Suppressor macrophage (primary cell): ENCODE measurements at places on chromosomes 6 and 20.

DNA sequence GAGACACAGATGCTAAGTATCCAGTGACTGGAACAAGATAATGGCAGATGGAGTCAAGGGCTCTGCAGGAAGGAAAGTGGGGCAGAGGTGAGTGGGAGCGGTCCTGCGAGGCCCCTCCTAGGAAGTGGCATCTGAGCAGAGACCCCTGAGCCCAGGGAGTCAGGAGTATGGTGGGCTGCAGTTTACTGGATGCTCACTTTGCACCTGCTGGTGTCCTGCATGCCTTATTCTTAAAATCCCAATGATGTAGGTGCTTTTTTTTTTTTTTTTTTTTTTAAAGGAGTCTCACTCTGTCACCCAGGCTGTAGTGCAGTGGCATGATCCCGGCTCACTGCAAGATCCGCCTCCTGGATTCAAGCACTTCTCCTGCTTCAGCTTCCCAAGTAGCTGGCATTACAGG, 5.6 kb downstream of the CEBPB start:
- no peak for DNase-seq

DNA sequence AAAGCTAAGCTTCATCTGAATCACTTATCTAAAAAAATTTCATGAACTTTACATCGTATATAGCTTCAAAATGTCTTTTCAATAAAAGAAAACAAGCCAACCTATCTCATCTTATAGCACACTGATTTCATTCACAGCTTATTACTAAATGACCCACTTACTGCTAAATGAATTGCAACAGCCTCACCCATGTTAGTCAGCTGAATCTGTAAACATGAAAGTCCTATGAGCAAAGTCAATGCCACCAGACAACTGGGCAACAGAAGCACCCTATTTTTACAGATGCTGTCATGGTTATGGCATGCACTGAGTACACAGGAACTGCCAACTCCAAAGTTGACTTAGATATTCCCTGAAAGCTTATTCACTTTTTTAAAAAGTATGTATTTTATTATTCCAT, 41.2 kb upstream of the DST start:
- peak; percentile 24 for DNase-seq

- DNase-seq, result peak; percentile 81
These were observed 25.6 kb downstream of the WRNIP1 start for GRCh38 chr6:2790588-2791449.

DNA sequence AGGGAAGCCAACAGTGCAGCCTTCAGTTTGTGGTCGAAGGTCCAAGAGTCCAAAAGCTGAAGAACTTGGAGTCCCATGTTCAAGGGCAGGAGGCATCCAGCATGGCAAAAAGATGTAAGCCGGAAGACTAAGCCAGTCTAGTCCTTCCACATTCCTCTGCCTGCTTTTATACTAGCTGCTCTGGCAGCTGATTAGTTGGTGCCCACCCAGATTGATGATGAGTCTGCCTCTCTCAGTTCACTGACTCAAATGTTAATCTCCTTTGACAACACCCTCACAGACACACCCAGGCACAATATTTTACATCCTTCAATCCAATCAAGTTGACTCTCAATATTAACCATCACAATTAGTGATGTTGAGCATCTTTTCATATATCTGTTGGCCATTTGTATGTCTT, 23.1 kb upstream of the PHIP start:
- no peak for DNase-seq

GRCh38 chr6:35491558-35492257, 5.2 kb downstream of the TEAD3 start:
- DNase-seq, result no peak

DNA sequence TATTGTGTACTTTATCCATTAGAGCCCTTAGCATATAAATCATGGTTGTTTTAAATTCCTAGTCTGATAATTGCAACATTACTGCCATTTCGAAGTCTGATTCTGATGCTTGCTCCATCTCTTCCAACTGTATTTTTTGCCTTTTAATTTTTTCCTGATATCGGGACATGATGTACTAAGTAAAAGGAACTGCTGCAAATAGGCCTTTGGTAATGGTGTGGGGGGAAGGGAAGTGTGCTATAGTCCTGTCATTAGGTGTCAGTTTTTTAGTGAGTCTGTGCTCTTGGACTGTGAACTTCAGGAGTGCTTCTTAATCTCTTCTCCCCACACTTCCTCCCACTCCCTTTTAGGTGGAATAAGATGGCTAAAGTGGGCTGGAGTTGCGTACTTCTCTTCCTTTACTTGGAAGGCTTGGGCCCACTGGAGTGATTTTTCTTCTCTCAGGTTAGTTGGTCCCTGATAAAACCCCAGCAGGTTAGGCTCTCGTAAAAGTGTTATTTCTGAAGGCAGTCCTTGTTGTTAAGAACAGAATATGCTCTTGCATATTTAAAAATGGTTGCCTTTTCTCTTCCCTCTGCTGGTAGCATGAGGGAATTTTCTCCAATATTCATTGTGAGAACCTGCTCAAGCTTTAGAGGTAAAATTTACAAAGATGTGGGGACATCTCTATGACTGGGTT, 18.1 kb downstream of the STXBP5 start:
- DNase-seq, result peak; percentile 11

DNA sequence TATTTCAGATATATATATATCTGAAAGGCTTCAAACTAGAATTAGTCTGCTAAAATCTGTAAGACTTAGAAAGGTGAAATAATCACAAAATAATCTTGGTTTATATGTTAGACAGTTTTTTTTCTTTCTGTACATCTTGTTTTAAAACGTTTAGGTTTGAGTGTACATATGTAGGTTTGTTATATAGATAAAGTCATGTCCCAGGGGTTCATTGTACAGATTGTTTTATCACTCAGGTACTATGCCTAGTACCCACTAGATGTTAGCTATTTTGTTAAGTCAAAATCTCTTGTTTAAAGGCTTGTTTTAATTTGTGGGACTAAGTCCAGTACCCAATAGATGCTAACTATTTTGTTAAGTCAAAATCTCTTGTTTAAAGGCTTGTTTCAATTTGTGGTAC, 1339.0 kb upstream of the CITED2 start:
- DNase-seq, result no peak

DNA sequence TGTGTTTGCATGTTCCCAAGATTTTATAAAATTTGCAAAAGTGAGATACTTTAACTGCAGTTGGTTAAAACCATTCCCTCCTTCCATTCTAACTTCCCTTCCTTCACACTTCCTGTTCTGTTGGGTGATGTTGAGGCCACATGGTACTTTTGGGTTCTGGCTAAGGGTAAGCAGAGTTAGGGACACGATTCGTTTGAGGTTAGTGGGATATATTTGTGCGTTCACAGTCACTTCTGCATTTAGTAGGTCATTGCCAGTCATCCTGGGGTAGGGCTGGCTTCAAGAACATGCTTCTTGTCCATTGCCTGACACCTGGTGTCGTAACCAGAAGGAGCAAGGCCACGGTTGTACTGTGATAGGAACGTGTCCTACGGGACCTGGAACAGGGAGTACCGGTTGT, 340.1 kb downstream of the ZFAND3 start:
- DNase-seq, result peak; percentile 38

DNA sequence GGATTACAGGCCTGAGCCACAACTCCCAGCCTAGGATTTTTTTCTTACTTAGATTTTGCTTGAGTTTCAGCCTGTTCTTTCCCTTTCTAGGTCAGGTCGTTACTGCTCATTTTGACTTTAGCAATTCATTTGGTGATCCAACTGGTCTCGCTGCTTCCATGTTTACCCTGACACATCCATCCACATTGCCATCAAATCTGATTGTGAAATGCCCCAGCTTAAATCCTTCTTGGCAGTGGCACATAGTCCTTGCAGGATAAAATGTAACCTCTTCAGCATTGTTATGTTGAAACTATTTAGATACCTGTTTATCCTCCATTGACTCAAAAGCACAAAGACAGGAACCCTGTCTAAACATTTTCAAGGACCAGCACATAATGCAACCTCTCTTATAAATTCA, 77.2 kb downstream of the DNAH8 start:
- no peak for DNase-seq

- DNase-seq, result peak; percentile 52
These were observed 17.5 kb upstream of the KCNK16 start for GRCh38 chr6:39339868-39340550.

- DNase-seq, result peak; percentile 73
These were observed 6.2 kb downstream of the CST11 start for GRCh38 chr20:23446505-23446904.

- DNase-seq, result no peak
These were observed 2.5 kb upstream of the APOBEC2 start for GRCh38 chr6:41050536-41050935.

DNA sequence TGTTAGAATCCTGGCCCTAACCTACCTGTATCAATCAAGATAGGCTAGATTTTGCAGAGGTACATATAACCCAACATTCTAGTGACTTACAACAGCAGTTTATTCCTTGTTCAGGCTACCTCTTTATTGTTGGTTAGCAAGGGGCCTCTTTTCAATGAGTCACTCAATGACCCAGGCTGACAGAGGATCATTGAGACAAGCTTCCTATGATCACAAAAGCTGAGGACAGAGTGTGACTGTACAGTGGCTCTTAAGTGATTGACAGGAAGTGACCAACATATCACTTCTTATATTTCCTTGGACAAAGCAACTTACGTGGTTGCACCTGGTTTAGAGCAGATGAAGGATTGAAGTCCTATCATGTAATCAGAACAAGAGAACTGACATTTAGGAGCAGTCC, 740.9 kb downstream of the FRK start:
- DNase-seq, result no peak

GRCh38 chr6:56507517-56507916, 135.2 kb downstream of the DST start:
- no peak for DNase-seq

DNA sequence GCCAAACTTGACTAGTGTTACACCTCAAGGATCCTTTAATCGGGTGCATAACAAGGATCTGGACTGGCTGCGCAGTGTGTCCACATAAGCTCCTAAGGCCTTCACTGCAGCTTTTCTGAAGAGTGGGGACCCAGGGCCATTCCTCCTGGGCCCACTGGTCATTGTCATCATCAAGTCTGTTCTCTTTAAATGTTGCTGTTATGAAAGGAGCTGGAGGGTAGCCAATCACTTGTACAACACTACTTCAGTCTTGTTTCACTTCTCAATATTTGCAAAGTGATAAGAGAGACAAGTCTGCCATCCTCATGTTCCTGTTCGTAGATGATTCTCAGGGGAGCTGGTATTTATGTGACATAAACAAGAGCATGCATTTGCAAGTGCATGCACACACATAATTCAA, 149.8 kb downstream of the SYNDIG1 start:
- peak; percentile 6 for DNase-seq

DNA sequence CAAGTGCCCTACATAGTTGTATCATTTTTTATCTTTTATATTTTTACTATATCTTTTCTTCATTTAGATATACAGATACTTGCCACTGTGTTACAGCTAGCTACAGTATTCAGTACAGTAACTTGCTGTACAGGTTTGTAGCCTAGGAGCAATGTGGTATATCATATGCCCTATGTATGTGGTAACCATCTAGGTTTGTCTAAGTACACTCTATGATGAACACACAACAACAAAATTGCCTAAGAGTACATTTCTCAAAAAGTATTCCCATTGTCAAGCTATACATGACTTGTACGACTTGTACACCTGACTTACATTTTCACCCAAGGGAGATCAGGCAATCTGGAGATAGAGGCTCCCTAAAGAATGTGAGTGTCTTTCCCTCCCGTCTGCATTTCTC, 8.2 kb downstream of the ELOVL5 start:
- DNase-seq, result no peak

DNA sequence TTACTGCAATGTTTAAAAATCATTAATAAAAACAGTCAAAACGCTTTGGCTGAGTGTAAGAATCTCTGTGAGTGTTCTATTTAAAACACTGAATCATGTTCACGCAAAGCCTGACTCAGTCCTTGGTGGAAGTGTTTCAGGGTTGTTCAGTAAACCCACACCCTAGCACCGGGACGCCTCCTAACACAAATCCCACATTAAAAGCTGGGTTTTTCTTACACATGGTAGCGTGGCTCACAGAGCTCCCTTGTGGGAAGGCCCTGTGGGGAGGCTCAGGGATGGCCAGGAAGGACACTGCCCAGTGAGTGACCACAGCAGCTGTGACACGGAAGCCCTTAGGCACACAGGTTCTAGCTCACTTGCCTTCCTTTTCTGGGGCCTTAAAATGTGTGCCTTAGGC, 80.2 kb downstream of the GMPR start:
- peak; percentile 73 for DNase-seq

GRCh38 chr20:25061821-25062530, 4.0 kb upstream of the ACSS1 start:
- no peak for DNase-seq

GRCh38 chr6:147922799-147923198, 414.3 kb downstream of the SAMD5 start:
- no peak for DNase-seq

GRCh38 chr6:41624621-41625380, 13.5 kb upstream of the MDFI start:
- no peak for DNase-seq

DNA sequence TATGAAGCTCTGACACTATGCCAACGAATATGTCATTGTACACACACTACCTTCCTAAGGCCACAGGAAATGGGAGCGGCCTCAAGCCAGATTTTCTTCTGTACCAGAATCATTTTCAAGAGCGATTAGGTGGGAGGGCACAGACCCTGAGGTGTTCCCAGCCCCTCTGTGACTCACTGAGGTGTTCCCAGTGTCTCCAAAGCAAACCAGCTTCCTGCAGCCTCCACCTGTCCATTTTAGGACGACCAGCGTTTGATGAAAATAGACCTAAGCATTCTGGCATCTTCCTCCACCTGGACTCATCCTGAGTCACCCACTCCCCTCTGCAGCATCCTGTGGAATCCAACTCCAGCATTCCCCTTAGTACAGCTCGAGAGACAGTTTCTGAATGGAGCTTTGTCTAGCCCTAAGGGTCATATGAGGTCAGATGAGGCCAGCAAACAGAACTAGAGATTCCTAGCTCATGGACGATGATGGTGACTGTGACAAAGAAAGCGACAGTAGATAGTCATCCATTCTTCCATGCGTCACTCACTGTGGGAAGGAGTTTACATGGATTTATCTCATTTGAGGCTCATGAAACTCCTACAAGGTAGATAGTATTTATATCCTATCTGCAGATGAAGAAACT, 203.4 kb downstream of the PTPRT start:
- DNase-seq, result no peak

GRCh38 chr6:112504621-112505020, 157.5 kb downstream of the RFPL4B start:
- DNase-seq, result no peak

DNA sequence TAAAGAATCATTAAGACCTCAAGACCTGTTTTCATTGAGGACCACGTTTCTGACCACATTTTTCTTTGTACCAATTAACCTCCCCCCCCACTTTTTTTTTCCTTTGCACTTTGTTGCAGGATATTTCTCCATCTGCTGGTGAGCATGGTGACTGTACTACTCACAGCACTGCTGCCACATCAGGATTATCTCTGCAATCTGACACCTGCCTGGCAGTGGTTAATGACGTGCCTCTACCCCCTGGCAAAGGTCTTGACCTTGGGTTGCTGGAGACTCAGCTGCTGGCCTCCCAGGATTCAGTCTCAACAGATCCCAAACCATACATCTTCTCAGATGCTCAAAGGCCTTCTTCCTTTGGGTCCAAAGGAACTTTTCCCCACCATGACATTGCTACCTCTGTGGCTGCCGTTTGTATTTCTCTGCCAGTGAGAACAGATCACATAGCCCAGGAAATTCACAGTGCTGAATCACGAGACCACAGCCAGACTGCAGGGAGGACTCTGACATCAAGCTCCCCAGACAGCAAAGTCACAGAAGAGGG, 46.6 kb upstream of the EDN3 start:
- no peak for DNase-seq

GRCh38 chr6:82216549-82216948, 31.0 kb downstream of the IBTK start:
- DNase-seq, result peak; percentile 61

- no peak for DNase-seq
These were observed 27.5 kb upstream of the MARCKS start for GRCh38 chr6:113829696-113830045.
